ENCODE measurements at places on chromosomes 13 and 19.

- DNase-seq = no peak
These were observed 90.2 kb upstream of the CSNK1A1L start for GRCh38 chr13:37195621-37196020.

- no peak for DNase-seq
These were observed 13.1 kb downstream of the NAXD start for GRCh38 chr13:110628477-110628793.

DNA sequence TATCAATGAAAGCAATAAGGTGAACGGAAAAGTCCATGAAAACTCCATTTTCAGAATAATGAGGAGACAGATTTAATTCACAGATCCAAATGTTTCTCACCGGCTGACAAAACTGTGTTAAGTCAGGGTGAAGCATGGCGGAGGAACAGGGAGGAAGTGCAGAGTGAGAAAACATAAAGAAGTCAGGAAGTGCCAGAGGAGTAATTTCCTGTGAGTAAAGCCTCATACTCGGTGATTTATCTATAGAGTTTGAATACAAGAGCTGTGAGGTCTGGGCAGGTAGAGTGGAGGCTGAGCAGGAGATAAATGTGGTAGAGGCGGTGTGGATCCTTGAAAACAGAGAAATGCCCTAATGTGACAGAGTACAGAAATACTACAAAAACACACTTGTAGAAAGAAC is 11.4 kb downstream of the CARD8 start:
- no peak for DNase-seq

GRCh38 chr13:108496362-108497210 is 132.8 kb upstream of the MYO16 start:
- no peak for DNase-seq

DNA sequence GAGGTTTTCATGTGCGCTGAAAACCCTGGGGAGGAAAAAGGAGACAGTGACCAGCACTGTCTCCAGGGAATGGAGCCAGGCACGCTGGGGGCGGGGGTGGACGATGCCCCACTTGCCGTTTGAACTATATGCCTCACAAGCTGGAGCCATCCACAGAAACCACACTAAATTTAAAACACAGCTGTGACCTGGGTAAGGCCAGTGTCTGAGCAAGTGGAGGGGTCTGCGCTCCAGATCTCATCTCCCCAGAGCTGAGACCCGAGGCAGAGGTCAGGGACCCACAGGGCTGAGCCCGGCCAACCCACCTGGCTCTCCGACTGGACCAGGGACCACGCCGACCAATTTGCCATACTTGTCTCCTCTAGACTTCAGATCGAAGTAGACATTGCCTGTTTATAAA is 23.2 kb downstream of the CARS2 start:
- no peak for DNase-seq

GRCh38 chr13:61831026-61831425 is 415.4 kb upstream of the PCDH20 start:
- DNase-seq = no peak

DNA sequence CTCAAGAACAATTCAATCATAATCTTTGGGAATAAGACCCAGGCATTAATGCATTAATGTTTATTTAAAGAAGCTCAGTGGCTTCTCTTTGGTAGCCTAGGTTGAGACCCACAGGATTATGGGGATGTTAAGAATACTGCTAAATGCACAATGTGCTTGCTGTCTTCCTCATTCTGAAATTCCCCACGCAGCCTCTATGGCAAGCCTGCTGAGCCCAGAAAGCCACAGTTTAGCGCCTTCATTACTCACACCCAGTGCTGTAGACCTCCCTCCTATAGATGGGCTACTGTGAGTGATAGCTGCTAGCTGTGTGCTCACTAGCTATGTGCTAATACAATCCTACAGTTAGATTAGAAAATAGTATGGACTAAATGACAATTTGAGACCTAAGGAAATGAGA is 90.6 kb downstream of the TNFSF13B start:
- DNase-seq = no peak

DNA sequence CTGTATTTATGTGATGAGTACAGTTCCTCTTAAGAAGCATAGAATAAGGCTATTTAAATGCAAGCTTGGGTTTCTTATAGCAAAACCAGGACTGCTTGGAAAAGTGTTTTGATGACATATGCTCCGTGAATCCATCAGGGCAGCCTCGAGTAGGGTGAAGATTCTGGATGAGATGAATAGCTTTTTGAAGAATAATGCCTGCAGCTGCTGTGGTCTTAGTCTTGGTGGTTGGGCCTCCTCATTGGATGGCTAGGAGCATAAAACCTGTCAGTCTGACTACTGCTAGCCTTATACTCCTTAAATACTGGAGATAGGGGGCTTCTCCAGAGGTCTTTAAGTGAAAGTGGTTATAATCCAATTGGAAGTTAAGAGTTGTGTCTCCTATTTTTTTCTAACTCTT is 704.3 kb downstream of the FGF9 start:
- DNase-seq = no peak

DNA sequence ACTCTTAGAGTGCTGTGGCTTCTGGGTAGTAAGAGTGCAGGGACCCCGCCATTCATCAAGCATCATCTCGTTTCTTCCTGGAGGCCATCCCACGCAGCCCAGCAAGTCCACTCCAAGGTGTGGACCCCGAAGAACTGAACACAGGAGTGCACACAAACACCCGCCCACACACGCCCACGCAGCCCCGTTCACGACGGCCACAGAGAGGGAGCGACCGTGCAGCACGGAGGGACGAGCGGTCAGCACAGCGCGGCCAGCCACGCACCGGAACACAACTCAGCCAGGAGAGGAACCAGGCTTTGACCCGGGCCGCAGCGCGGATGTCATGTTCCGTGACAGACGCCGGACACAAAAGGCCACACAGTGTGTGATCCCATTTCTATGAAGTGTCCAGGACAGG is 18.2 kb upstream of the RANBP3 start:
- no peak for DNase-seq

GRCh38 chr13:43239275-43239840 is 216.0 kb downstream of the DNAJC15 start:
- no peak for DNase-seq

GRCh38 chr19:35404879-35405622 is 34.2 kb downstream of the GPR42 start:
- DNase-seq = no peak

- no peak for DNase-seq
These were observed 47.6 kb downstream of the TGDS start for GRCh38 chr13:94548382-94548781.

GRCh38 chr19:19402656-19403372 is 2.7 kb upstream of the GATAD2A start:
- no peak for DNase-seq

- no peak for DNase-seq
These were observed 2.4 kb downstream of the IL27RA start for GRCh38 chr19:14033946-14034345.

DNA sequence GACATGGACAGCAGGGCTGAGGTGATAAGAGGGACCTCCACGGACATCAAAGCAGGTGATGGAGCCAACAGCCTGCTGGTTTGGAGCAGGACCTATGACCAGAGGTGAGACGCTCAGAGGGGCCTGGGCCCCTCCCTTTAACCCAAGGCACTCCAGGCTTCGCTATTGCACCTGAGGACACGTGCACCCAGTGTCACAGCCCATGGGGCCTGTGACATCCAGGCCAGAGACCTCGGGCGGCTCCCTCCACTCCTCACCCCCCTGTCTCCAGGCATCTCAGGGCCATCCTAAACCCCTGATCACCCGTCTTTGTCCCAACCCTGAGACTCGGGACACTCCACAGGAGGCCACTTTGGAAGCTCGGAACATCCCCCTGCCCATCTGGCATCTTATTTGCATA is 12.9 kb downstream of the ADGRE5 start:
- no peak for DNase-seq

- no peak for DNase-seq
These were observed 38.6 kb downstream of the LIG4 start for GRCh38 chr13:108176685-108177274.

Measured in NCI-H1092 treated with DMSO at 0.1 percent for 48 hours (cell line).